Epithelial cell of esophagus (primary cell): ENCODE measurements at places on chromosomes 11 and 22.

DNA sequence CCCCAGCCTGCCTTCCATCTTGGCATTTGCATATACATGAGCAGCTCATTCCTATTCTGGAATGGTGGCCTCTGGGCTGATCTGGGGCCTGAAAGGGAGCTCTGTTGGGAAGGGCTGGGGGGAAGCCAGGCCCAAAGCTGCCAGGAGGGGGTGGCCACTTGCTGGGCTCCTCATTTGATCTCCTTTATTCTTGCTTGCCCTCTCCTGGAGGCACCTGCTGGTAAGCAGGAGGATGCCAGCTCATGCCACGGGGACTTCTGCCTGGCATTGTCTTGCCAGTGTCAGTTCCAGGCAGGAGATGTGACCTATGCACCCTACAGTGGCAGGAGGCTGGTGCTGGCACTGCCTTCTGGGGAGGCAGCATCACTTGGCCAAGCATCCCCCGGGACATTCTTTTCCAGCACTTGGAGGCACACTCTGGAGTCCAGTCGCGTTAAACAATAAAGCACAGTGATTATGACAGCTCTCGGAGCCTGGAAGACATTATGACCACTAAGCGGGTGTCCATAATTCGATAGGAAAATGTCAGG, 128.3 kb downstream of the NTM start:
- DNase-seq, result no peak

GRCh38 chr22:23516304-23516703, 63.8 kb downstream of the IGLL1 start:
- no peak for DNase-seq

GRCh38 chr22:39773976-39774539, 119.5 kb downstream of the ENTHD1 start:
- peak; percentile 2 for DNase-seq

- no peak for DNase-seq
Measured at GRCh38 chr11:14101388-14101787, 138.9 kb downstream of the SPON1 start.

DNA sequence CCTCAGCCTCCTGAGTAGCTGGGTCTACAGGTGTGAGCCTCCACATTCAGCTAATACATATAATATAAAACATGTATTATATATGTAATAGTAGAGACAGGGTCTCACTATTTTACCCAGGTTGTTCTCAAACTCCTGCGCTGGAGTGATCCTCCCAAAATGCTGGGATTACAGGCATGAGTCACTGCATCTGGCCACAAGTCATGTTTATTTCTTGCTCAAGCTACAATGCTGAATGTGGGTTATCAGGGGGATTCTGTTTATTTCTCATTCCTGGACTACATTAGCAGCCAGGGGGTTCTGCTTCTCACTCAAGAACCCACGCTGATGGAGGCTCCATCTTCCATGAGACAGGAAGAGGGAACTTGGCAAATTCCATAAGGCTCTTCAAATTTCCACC, 24.8 kb downstream of the FOLR3 start:
- no peak for DNase-seq
